ENCODE measurements at places on chromosomes 1 and 21.

GRCh38 chr1:186463511-186463910, 2.6 kb upstream of the PDC start:
- no peak for DNase-seq

- DNase-seq, result no peak
These were observed 59.1 kb downstream of the APCS start for GRCh38 chr1:159646687-159647086.

GRCh38 chr1:181251001-181251712, 162.7 kb downstream of the IER5 start:
- DNase-seq, result no peak

DNA sequence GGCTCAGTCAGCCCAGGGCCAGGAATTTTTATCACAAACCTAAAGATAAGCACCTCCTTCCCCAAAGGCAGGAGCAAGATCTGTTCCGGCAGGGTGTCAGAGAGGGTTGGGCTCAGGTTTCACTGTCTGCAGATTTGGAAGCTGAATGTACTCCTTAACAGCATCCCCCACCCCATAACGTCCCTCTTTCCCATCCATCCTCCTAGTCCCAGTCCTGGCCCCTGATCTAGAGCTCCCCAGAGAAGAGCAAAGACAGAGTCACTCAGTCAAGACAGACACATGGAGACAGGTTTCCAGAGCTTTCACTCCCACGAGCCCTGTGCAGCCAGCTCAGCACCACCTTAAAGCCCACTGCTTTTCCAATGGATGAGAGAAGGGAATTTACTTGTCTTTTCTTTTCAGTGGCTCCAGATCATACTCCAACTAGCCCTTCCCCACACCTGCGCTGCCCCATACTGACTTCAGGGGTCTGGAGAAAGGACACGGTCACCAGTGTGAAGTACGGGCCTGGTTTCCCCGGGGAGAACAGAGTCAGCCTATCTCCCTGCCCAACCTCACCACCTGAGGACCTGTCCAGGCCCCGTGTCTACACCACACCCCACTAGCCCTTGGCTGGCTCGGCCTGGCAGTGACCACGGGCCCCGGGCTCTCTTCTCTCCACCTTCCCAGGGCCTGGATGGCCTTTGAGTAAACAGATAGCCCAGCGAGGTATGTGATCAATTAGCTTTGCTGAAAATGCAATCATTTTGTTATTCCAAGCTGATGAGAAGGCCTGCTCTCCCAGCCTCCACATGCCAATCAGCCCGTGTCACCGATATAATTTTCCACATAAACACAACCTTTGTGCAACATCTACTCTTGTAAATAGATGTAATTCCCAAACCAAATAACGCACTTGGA, 249.1 kb downstream of the FOXD2 start:
- DNase-seq, result no peak

- no peak for DNase-seq
These were observed 13.8 kb upstream of the LDLRAP1 start for GRCh38 chr1:25529518-25530185.

DNA sequence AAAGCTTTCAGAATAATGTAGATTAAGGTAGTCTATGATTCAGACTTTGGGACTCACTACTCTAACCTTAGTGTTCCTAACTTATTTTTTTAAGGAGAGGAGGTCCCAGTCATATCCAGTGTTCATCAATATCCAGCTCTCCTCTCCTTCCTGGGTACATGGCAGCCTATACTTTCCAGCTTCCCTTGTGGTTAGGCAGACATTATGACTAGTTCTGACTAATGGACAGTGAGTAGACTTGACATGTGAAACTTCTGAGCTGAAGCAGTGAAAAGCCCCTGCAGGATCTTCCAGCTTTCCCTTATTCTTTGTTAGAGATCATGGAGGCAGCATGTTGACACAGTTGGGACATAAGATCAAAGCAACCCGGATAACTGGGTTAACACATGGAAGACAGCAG, 144.2 kb downstream of the PTPRU start:
- DNase-seq, result no peak

DNA sequence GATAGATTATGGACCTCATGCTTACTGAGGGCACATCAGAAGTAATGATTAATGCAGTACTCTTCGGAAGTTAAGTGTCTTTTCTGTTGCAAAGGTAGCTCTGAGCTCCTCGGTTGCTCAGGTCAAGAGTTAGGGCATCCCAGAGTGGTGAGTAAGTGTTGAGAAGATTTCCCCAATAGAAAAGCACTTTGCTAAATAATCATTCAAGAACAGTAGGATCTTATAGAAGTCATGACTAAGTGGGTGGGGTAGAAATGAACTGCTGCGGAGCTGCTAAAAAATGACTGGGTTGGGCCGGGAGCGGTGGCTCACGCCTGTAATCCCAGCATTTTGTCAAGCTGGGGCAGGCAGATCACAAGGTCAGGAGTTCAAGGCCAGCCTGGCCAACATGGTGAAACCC, 648.6 kb upstream of the CAMK1G start:
- DNase-seq, result no peak

DNA sequence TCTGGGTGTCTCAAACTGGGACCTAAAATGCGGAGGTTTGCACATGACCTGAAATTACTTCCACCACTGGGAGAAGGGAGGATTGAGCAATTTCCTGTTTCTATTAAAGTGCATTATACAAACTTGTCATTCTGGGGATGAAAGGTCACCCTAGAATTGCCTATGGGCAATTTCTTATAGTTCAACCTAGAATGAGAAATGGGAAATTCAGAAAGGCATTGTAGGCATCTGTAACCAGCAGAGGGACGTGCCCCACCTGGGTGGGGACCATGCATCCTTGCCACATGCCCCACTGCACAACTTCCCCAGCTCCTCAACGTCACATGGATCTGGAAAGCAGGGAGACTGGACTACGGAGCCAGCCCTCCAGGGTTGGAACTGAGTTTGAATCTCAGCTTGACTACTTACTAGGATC, 47.0 kb downstream of the MRPL39 start:
- DNase-seq, result no peak

- DNase-seq, result no peak
These were observed 365.5 kb upstream of the RUNX1 start for GRCh38 chr21:35414507-35415139.

DNA sequence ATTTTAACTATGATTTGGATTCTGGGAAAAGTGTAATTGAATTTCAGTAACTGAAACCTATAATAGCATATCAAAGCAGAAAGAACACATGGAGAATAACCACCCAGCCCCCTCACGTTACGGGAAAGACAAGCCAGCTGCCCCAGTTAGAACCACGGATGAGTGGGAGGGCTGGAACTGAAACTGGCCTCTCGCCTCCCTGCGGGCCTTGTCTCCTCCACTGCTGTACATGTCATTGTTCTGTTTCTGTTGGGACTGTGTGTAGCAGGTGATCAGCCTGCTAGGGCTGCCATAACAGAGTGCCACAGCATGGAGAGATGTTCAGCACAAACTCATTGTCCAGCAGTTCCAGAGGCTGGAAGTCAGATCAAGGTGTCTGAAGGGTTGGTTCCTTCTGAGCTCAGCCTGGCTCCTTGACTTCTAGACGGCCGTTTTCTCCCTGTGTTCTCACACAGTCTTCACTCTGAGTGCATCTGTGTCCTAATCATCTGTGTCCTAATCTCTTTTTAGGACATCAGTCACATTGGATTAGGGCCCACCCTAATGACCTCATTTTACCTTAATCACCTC, 52.4 kb downstream of the MAP3K21 start:
- DNase-seq, result no peak

GRCh38 chr1:77850082-77850481, 38.3 kb upstream of the NEXN start:
- no peak for DNase-seq

GRCh38 chr1:153355445-153356071, 2.1 kb upstream of the S100A9 start:
- no peak for DNase-seq

DNA sequence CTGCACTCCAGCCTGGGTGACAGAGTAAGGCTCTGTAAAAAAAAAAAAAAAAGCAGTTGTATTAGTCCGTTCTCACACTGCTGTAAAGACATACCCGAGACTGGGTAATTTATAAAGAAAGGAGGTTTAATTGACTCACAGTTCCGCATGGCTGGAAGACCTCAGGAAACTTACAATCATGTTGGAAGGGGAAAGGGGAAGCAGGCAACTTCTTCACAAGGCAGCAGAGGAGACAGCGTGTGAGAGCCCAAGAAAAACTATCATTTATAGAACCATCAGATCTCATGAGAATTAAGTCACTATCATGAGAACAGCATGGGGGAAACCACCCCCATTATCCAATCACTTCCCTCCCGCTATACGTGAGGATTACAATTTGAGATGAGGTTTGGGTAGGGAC, 151.7 kb upstream of the NR5A2 start:
- no peak for DNase-seq

Measured in T follicular helper cell (primary cell).